ENCODE measurements at places on chromosomes 7 and 10.

DNA sequence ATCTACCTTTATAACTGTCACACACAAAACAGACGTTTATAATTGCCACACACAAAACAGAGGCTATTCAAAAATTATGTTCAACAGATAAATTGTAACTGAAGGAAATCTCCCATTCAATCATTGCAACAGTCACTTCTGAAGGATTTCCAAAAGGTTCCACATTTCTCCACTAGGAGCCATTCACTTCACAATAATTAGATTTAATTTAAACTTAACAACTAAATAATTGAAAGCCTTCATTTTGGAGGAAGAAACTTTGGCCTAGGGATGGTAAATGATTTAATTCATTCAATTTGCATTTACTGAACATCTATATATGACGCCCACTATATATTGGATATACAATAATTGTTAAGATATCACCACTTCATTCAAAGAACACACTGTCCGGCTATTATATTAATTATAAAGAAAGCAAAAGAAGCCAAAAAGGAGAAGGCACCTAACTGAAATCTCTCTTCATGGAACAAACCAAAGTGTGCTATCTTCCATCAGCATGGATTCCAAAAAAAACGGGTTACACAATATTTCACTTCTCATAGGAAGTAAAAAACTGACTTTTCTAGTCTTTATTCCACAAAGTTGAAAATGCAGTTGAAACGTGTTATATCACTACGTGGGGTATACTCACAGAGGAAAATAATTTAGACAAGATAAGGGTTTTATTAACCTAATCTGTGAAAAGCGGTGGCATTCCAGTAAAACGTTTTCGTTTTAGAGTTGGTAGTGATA lies 1.7 kb downstream of the ATAD1 start:
- H3K4me3 ChIP-seq: peak overlapping the region; percentile 75
- H3K4me1 ChIP-seq: peaks cover 33% of the 10 kb centered on the region
- H3K27me3 ChIP-seq: no peaks in the 10 kb centered on the region
- no peak for DNase-seq

GRCh38 chr10:65952086-65952485 lies 973.8 kb upstream of the LRRTM3 start:
- H3K27ac ChIP-seq: no peak overlapping the region
- no peak overlapping the region for H3K4me3 ChIP-seq
- H3K4me1 ChIP-seq: no peaks in the 10 kb centered on the region
- H3K36me3 ChIP-seq: no peaks in the 10 kb centered on the region
- DNase-seq: no peak

DNA sequence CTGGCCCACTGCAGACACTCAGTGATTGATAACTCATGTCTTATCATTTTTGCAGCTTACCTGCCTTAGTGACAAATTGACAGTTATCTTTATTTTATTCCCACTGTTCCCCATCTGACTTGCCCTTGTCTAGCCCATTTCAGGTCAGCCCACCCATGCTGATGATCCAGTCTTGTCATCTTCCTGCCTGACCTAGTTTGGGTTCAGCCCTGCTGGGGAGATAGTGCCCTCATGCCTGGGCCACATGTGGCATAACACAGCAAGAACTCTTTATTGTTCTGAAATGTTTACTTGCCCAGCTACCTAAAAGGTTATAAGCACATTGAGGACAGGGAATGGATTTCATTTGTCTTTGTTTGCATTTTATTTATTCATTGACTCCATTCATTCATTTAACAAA lies 75.6 kb downstream of the ENTPD1 start:
- no peak overlapping the region for H3K4me3 ChIP-seq
- DNase-seq: no peak
- peaks cover 17% of the 10 kb centered on the region for H3K4me1 ChIP-seq
- no peaks in the 10 kb centered on the region for H3K36me3 ChIP-seq
- no peak overlapping the region for H3K27ac ChIP-seq

DNA sequence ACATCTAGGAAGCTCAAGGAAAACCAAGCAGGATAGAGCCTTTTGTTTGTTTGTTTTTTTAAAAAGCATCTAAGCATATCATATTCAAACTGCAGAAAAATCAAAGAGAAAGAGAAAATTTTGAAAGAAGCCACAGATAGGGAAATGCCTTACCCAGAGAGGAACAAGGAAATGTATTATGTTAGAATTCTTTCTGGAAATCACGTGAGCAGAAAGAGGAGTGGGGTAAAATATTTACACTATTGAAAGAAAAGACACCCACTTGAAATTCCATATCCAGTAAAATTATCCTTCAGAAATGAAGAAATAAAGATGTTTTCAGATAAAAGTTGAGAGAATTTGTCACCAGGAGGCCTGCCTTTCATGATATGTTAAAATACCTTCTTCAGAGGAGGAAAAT lies 775.7 kb upstream of the IGFBP3 start:
- no peaks in the 10 kb centered on the region for H3K36me3 ChIP-seq
- H3K27me3 ChIP-seq: no peaks in the 10 kb centered on the region
- no peak overlapping the region for H3K27ac ChIP-seq
- no peak overlapping the region for H3K4me3 ChIP-seq

DNA sequence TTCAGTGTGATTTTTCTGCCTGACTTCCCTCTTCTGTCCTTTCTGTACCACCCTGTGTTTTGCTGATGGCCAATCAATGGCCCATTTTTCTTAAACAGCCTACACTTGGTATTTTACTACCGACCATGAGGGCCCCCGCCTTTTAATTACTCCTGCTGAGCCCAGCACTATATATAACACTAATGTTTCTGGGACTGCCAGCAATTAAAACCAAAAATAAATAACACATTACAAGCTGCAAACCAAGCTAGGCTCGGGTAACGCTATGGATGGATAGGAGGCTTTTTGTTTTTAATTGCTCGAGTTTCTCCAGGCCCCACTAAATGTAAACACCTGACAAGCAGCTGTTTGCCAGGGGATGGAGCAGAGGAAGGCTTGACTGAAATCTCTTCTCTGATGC lies 915.4 kb upstream of the AUTS2 start:
- H3K36me3 ChIP-seq: no peaks in the 10 kb centered on the region
- H3K27ac ChIP-seq: no peak overlapping the region
- H3K27me3 ChIP-seq: no peaks in the 10 kb centered on the region
- DNase-seq: no peak
- no peak overlapping the region for H3K4me3 ChIP-seq
- H3K4me1 ChIP-seq: no peaks in the 10 kb centered on the region

GRCh38 chr10:104220522-104220921 lies 11.6 kb downstream of the CFAP43 start:
- no peaks in the 10 kb centered on the region for H3K4me1 ChIP-seq
- no peaks in the 10 kb centered on the region for H3K27me3 ChIP-seq
- no peaks in the 10 kb centered on the region for H3K36me3 ChIP-seq

- H3K36me3 ChIP-seq: no peaks in the 10 kb centered on the region
- DNase-seq: no peak
- no peaks in the 10 kb centered on the region for H3K4me1 ChIP-seq
- no peaks in the 10 kb centered on the region for H3K27me3 ChIP-seq
- H3K27ac ChIP-seq: no peak overlapping the region
These were observed 65.0 kb upstream of the FGFR2 start for GRCh38 chr10:121662945-121663917.

DNA sequence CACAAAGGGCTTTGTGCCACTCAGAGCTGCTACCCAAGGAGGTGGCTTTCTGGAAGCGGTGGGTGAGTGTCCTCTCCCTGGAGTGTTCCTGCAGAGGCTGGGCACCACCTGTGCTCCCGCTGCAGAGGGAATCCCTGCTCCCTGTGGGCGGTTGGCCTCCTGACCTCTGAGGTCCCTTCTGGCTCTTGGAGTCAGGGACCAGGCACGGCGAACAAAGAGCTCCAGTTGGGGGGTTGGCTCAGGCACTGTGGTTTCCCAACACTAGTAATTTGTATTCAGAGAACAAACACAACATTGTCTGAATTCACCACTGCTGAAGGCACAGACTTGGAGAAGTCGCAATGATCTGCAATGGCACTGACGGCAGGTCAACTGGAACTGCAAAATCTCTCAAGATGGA lies 328.9 kb downstream of the PRPF18 start:
- H3K4me1 ChIP-seq: no peaks in the 10 kb centered on the region
- H3K27ac ChIP-seq: no peak overlapping the region
- H3K27me3 ChIP-seq: no peaks in the 10 kb centered on the region
- no peak for DNase-seq
- no peaks in the 10 kb centered on the region for H3K36me3 ChIP-seq
- H3K4me3 ChIP-seq: no peak overlapping the region

GRCh38 chr7:124720195-124720594 lies 45.4 kb downstream of the GPR37 start:
- H3K27me3 ChIP-seq: no peaks in the 10 kb centered on the region
- no peaks in the 10 kb centered on the region for H3K36me3 ChIP-seq
- H3K4me3 ChIP-seq: no peak overlapping the region
- H3K4me1 ChIP-seq: no peaks in the 10 kb centered on the region

- H3K27me3 ChIP-seq: no peaks in the 10 kb centered on the region
- DNase-seq: no peak
- no peak overlapping the region for H3K27ac ChIP-seq
These were observed 136.3 kb downstream of the KCNMA1 start for GRCh38 chr10:77501152-77501845.

- no peaks in the 10 kb centered on the region for H3K27me3 ChIP-seq
- no peaks in the 10 kb centered on the region for H3K36me3 ChIP-seq
- no peak for DNase-seq
- H3K27ac ChIP-seq: no peak overlapping the region
- H3K4me1 ChIP-seq: no peaks in the 10 kb centered on the region
- H3K4me3 ChIP-seq: no peak overlapping the region
These were observed 11.6 kb downstream of the MICALL2 start for GRCh38 chr7:1447551-1448244.

DNA sequence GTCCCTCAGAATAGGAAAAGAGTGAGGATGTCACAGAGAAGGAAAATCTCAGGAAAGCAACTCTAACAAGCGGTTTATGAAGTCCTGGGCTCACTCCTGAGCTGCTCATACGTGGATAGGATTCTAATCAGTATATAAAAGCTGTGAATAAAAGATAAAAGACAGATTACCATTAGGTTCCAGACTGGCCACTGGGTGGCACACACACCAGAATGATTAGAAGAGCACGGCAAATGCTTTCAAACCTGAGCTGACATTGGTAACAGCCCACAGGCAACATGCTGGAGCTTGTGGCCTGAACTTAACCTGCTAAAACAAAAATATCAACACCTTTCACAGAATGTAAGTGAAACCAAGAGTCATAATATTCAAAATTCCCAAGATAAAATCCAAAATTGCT lies 370.8 kb downstream of the GRID1 start:
- DNase-seq: no peak
- H3K4me3 ChIP-seq: no peak overlapping the region
- H3K36me3 ChIP-seq: no peaks in the 10 kb centered on the region
- no peaks in the 10 kb centered on the region for H3K4me1 ChIP-seq
- no peaks in the 10 kb centered on the region for H3K27me3 ChIP-seq

DNA sequence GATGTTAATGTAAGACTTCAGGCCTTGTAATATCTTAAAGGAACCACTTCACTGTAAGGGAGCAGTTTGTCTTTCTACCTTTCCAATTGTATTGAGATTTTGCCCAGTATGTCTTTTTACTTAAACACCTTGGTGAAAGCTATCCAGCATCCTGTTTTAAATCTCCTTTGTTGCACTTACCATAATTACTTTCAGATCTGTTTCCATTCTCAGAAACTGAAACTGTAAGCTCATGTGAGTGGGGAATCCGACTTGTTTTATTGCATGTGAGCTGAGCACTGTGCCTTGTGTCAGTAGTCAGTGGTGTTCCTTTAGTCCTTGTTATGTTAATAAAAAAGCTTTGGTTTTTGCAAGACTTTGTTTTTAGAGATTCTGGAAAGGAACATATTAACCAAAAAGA lies 42.2 kb downstream of the BMPR1A start:
- no peaks in the 10 kb centered on the region for H3K27me3 ChIP-seq
- H3K36me3 ChIP-seq: no peaks in the 10 kb centered on the region
- no peak for DNase-seq
- no peak overlapping the region for H3K4me3 ChIP-seq
- H3K4me1 ChIP-seq: no peaks in the 10 kb centered on the region

GRCh38 chr7:82567841-82568240 lies 124.3 kb upstream of the CACNA2D1 start:
- no peaks in the 10 kb centered on the region for H3K36me3 ChIP-seq
- no peaks in the 10 kb centered on the region for H3K27me3 ChIP-seq
- DNase-seq: no peak
- H3K27ac ChIP-seq: no peak overlapping the region
- no peak overlapping the region for H3K4me3 ChIP-seq

DNA sequence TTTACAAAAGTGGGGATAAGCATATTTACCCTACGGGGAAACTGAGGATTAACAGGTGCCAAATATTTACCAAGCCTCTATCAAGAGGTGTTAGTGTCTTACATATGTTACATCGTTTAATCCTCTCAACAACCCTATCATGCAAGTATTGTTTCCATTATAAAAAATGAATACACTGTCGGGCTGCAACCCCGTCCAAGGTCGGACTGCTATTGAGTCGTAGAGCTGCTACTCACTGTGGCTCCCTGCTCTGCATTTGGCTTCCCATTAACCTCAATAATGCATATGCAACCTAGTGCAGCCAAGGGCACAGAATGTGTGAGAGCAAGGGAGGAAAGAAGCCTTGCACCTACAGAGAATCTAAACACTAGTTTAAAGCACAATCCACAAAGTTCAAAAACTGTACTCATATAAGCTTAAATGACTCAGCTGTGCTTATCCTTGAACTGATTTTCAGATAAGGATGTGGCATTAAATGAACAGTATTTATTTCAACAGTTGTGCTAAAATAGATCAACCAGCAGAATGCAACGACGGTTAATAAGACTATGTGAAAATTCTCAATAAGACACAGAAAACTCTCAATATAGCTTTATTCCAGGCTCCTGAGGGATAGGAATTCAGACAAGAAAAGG lies 49.9 kb downstream of the UBE2H start:
- no peak for DNase-seq
- H3K4me1 ChIP-seq: peaks cover 60% of the 10 kb centered on the region

GRCh38 chr10:14676732-14677131 lies 98.0 kb downstream of the FAM107B start:
- no peaks in the 10 kb centered on the region for H3K36me3 ChIP-seq
- no peak overlapping the region for H3K27ac ChIP-seq
- no peak overlapping the region for H3K4me3 ChIP-seq
- H3K4me1 ChIP-seq: no peaks in the 10 kb centered on the region
- H3K27me3 ChIP-seq: no peaks in the 10 kb centered on the region

- no peak overlapping the region for H3K27ac ChIP-seq
- H3K36me3 ChIP-seq: no peaks in the 10 kb centered on the region
- no peak overlapping the region for H3K4me3 ChIP-seq
- H3K27me3 ChIP-seq: no peaks in the 10 kb centered on the region
- peaks cover 35% of the 10 kb centered on the region for H3K4me1 ChIP-seq
- DNase-seq: no peak
These were observed 3.8 kb downstream of the REPIN1 start for GRCh38 chr7:150372271-150373048.

- no peaks in the 10 kb centered on the region for H3K27me3 ChIP-seq
- peak overlapping the region; percentile 40 for H3K27ac ChIP-seq
- no peak for DNase-seq
- peaks cover 29% of the 10 kb centered on the region for H3K4me1 ChIP-seq
- no peak overlapping the region for H3K4me3 ChIP-seq
- no peaks in the 10 kb centered on the region for H3K36me3 ChIP-seq
These were observed 29.3 kb upstream of the PDCD4 start for GRCh38 chr10:110842326-110842904.
